ENCODE measurements at places on chromosomes 1 and 21. TPM values are rescaled to one million over a fixed set of nuclear protein-coding genes. Genes with fewer than 3 reads are reported as not detected.

- H3K27ac ChIP-seq = no peak overlapping the region
- no peak overlapping the region for H3K4me3 ChIP-seq
- H3K4me1 ChIP-seq = no peaks in the 10 kb centered on the region
- H3K36me3 ChIP-seq = no peaks in the 10 kb centered on the region
Observed at GRCh38 chr1:200351826-200352549, 57.8 kb downstream of the ZNF281 start.

DNA sequence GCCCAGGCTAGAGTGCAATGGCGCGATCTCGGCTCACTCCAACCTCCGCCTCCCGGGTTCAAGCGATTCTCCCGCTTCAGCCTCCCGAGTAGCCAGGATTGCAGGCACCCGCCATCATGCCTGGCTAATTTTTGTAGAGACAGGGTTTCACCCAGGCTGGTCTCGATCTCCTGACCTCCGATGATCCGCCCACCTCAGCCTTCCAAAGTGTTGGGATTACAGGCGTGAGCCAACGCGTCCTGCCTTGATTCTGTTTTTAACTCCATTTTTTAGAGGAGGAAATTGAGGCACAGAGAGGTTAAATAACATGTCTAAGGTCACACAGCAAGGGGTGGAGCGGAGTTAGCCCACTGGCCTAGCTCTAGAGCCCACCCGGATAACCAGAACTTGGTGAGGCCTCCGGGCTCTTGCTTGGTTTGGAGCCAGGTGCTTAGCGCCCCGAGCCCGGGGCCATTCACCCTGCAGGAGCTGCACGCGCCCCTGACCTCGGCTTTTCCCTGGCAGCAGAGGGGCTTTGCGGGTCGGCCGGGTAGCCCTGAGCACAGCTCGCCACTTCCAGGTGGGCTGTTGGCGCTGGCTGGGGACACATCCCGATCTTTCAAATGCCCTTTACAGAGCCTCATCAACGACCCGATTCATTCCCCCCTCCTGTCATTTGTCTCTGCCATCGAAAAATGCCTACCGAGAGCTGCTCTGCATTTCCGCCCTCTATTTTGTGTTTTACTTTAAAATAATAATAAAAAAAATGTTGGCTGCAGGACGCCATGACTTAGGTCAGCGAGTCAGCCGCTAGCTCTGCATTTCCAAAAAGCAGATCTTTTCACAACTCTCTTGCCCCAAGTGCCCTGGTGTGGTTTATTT lies 11.2 kb downstream of the SIM2 start:
- no peak overlapping the region for H3K4me3 ChIP-seq
- H3K27ac ChIP-seq = no peak overlapping the region
- no peaks in the 10 kb centered on the region for H3K36me3 ChIP-seq
- no peak for DNase-seq
- no peaks in the 10 kb centered on the region for H3K4me1 ChIP-seq
- peaks cover 58% of the 10 kb centered on the region for H3K27me3 ChIP-seq

- no peak overlapping the region for H3K4me3 ChIP-seq
- no peaks in the 10 kb centered on the region for H3K4me1 ChIP-seq
- DNase-seq = no peak
- no peak overlapping the region for H3K27ac ChIP-seq
Observed at GRCh38 chr1:219119839-219120238, 53.8 kb upstream of the LYPLAL1 start.

DNA sequence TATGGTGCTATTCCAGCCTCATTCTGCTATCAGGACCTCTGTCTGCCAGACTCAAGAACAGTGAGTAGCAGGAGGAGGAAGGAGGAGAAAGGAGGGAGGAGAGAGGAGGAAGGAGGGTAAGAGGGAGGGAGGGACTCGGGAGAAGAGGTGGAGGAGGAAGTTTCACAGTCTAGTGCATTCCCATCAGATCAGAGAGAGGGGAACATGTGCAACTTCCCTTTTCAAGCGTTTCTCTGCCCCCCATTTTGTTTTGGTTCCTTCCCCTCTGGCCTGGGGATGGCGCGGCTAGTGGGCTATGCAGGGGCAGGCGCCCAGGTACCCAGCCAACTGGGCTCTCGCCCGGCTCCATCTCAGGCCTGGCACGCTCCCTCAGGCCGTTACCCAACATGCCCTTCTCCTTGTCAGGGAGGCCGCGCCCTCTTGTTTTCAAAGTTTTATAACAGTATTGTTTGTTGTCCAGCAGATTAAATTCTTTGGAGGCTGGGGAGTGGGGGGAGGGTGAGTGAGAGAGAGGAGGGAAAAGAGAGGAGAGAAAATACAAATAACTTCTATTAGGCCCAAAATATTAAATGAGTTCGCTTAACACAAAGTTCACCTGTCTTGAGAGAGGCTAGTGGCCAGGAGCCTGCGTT lies 56.0 kb downstream of the CD46 start:
- H3K4me1 ChIP-seq = peaks cover 100% of the 10 kb centered on the region
- no peak for DNase-seq
- no peaks in the 10 kb centered on the region for H3K27me3 ChIP-seq
- peaks cover 97% of the 10 kb centered on the region for H3K36me3 ChIP-seq
- H3K4me3 ChIP-seq = no peak overlapping the region
- peak overlapping the region; percentile 94 for H3K27ac ChIP-seq

- no peaks in the 10 kb centered on the region for H3K36me3 ChIP-seq
- no peak overlapping the region for H3K4me3 ChIP-seq
- H3K4me1 ChIP-seq = no peaks in the 10 kb centered on the region
Observed at GRCh38 chr21:29207201-29207600, 76.8 kb downstream of the MAP3K7CL start.

- H3K36me3 ChIP-seq = no peaks in the 10 kb centered on the region
- no peak overlapping the region for H3K4me3 ChIP-seq
- H3K4me1 ChIP-seq = no peaks in the 10 kb centered on the region
- H3K27me3 ChIP-seq = no peaks in the 10 kb centered on the region
- DNase-seq = no peak
- no peak overlapping the region for H3K27ac ChIP-seq
Observed at GRCh38 chr1:113018911-113019310, 54.1 kb upstream of the LRIG2 start.

DNA sequence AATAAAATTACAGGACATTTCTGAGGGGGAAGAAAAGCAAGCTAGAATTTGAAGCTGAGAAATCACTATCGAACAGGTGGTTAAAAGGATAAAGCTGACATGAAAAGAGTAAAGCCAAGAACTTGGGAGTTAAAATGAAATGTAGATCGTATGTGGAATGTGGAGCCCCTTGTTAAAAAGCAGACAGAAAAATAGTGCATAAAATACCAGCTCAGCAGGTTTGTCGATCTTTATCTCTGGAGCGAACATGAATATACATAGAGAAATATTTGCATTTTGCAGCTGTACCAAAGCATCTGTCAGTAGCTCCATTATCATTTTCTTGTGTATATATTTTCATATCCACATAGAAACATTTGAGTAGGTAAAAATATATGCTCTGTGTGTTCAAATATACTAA lies 73.6 kb upstream of the CDC42BPA start:
- no peak for DNase-seq
- no peak overlapping the region for H3K27ac ChIP-seq
- H3K36me3 ChIP-seq = no peaks in the 10 kb centered on the region
- H3K27me3 ChIP-seq = no peaks in the 10 kb centered on the region

- no peaks in the 10 kb centered on the region for H3K27me3 ChIP-seq
- no peak for DNase-seq
- H3K36me3 ChIP-seq = no peaks in the 10 kb centered on the region
- no peaks in the 10 kb centered on the region for H3K4me1 ChIP-seq
- no peak overlapping the region for H3K27ac ChIP-seq
Observed at GRCh38 chr21:29875873-29876272, 63.9 kb downstream of the GRIK1 start.

DNA sequence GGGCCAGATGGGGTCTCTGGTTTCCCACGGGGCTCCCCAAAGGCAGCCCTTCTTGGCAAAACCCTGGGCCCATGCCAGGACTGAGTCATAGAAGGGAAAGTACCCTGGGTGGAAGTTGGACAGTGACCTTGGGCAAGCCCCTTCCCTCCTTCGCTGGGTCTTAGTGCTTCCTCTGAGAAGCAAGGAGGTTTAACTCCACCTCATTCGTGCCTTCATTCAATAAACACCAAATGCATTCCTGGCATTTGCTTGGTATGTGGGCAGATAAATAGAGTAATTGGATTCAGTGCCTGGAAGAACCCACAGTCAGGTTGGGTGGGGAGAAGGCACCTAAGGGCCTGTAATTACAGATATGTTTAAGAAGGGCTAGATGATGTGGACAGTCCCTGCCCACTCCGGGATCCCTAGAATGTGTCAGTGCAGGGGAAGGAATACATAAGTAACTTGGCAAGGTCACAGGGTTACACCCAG lies 36.3 kb upstream of the CITED4 start:
- no peaks in the 10 kb centered on the region for H3K36me3 ChIP-seq
- no peak overlapping the region for H3K4me3 ChIP-seq
- H3K27me3 ChIP-seq = no peaks in the 10 kb centered on the region
- DNase-seq = no peak
- no peaks in the 10 kb centered on the region for H3K4me1 ChIP-seq

- no peaks in the 10 kb centered on the region for H3K27me3 ChIP-seq
- H3K36me3 ChIP-seq = peaks cover 25% of the 10 kb centered on the region
- H3K4me3 ChIP-seq = no peak overlapping the region
- no peak for DNase-seq
- H3K4me1 ChIP-seq = peaks cover 5% of the 10 kb centered on the region
Observed at GRCh38 chr1:211309617-211310016, 17.0 kb upstream of the TRAF5 start.

GRCh38 chr1:243253926-243254232 lies 1.2 kb downstream of the CEP170 start:
- peak overlapping the region; percentile 96 for H3K27ac ChIP-seq
- peak overlapping the region; percentile 81 for H3K4me3 ChIP-seq
- no peaks in the 10 kb centered on the region for H3K4me1 ChIP-seq
- no peaks in the 10 kb centered on the region for H3K36me3 ChIP-seq

DNA sequence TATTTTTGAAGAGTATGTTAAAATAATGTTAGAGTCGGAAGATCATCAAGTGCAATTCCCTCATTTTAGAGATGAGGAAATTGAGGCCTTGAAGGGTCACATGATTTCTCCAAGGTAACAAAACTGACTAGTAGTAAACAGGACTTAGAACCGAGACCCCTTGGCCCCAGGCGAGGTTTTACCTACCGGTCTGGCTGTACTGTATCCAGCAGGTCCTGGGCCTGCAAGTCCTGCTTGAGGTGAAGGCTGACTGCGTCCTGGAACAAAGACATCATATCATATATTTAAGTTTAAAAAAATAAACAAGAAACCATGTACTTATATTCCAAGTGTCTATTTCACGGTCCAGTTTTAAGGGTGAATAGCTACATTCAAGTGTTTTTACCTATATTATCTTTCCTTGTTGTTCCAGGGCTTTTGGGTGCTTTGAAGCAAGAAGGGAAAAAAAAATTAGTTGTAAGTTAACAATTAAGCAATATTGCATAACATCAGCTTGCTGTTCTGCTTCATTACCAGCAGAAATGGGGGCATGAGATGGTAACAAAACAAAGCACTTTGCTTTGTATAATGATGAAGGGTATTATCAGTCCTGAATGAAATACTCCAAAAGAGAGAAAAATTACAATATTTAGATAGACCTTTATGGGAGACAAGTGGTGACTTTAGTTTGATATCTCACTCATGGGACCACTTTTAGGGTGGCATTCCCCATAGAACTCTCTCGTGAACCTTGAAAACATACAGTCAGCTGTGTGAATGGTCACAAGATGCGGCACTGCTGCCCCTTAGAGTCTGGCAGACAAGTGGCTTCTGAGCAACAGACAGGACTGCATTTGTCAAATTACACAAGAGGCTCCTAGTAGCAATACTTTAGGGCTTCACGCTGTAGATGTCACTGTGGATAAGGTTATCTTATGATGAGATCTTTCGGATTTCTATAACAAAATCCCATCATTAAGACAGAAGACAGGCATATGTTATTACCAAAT lies 29.8 kb upstream of the CFAP298 start:
- H3K4me3 ChIP-seq = no peak overlapping the region
- H3K4me1 ChIP-seq = no peaks in the 10 kb centered on the region
- peaks cover 40% of the 10 kb centered on the region for H3K36me3 ChIP-seq
- H3K27ac ChIP-seq = no peak overlapping the region
- no peaks in the 10 kb centered on the region for H3K27me3 ChIP-seq
- DNase-seq = no peak

GRCh38 chr1:77620273-77620672 lies 62.2 kb downstream of the ZZZ3 start:
- no peak overlapping the region for H3K4me3 ChIP-seq
- no peaks in the 10 kb centered on the region for H3K36me3 ChIP-seq
- no peaks in the 10 kb centered on the region for H3K27me3 ChIP-seq
- H3K27ac ChIP-seq = no peak overlapping the region
- no peaks in the 10 kb centered on the region for H3K4me1 ChIP-seq

DNA sequence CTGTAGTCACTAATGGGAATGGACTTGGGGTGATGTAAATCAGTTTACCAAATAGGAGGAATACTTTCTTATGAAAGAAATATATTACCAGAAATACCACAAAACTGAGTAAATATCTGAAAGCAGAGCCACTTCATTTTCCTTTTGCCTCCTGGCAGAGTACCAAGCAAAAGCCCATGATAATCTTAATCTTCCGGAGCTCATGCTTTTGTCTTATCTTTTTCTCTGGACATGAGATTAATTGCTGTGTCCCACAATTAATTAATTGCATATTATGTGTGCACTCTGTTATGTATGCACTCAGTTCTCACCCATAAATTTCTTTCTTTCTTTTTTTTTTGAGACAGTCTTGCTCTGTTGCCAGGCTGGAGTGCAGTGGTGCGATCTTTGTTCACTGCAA lies 94.1 kb upstream of the PDE4B start:
- no peaks in the 10 kb centered on the region for H3K27me3 ChIP-seq
- no peaks in the 10 kb centered on the region for H3K36me3 ChIP-seq
- no peak overlapping the region for H3K4me3 ChIP-seq
- H3K27ac ChIP-seq = no peak overlapping the region

The SPRR2A gene
- total RNA-seq = not detected

The PLEKHG5 gene
- 7.0 TPM for total RNA-seq

The HAO2 gene
- not detected for total RNA-seq

The PRMT6 gene
- total RNA-seq = 2.9 TPM
